ENCODE measurements at places on chromosomes 4 and X.

GRCh38 chr4:163591614-163592020 is 97.1 kb downstream of the TMA16 start:
- no peak for DNase-seq

GRCh38 chr4:148934926-148935578 is 492.8 kb upstream of the NR3C2 start:
- DNase-seq = no peak

GRCh38 chr4:152468408-152468807 is 67.5 kb downstream of the FBXW7 start:
- no peak for DNase-seq

- DNase-seq = no peak
Observed at GRCh38 chr4:13892739-13893105, 265.2 kb upstream of the BOD1L1 start.

- no peak for DNase-seq
Observed at GRCh38 chr4:12244973-12245372, 816.3 kb upstream of the HS3ST1 start.

DNA sequence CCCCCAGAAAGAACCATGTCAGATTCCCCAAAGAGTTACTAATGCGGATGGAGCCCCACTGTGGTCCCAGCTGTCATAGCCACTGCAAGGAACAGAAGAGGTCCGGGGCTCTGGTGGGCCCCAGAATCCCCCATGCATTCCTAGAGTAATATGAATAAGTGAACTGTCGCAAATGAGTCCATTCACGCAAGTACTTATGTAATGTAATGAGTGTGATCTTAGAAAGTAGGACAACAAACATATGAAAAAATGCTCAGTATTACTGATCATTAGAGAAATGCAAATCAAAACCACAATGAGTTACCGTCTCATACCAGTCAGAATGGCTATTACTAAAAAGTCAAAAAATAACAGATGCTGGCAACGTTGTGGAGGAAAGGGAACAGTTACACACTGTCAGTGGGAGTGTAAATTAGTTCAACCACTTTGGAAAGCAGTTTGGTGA is 141.5 kb upstream of the RBPJ start:
- no peak for DNase-seq

DNA sequence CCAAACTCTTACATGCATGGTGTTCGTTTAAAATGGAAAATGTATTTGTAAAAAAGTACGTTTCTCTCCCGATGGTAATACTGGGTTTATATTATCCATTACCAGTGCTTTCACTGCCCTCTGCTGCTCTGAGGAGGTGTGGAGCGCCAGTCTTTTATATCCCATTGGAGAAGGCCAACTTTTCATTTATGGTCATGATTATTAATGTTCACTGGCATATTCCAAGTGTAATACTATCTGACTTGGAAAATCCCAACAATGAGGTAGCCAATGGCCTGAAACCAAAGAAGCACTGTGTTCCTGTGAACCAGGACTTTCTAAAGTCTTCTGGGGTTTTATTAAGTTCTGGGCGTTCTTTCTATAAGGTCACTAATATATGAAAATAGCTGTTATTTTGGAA is 80.7 kb downstream of the SYNPO2 start:
- no peak for DNase-seq

DNA sequence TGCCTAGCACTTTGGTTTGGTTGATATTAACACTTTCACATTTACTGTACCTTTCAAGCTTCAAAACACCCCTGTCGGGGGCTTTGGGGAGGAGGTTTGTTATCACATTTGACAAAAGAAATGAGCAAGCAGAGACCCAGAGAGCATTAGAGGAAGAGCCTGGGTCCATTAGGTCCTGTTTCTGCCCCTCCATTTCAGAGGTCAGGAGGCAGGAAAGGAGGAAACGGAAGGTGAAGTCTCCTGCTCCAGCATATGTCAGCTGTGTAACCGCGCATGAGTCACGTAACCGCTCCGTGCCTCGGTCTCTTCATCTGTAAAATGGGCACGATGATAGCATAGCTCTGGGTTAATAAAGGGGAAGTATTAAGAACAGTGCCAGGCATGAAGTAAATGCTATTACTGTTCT is 201.9 kb upstream of the BCOR start:
- no peak for DNase-seq

GRCh38 chr4:104408878-104409277 is 85.8 kb downstream of the CXXC4 start:
- DNase-seq = no peak
